ENCODE measurements at places on chromosomes 5 and 9.

DNA sequence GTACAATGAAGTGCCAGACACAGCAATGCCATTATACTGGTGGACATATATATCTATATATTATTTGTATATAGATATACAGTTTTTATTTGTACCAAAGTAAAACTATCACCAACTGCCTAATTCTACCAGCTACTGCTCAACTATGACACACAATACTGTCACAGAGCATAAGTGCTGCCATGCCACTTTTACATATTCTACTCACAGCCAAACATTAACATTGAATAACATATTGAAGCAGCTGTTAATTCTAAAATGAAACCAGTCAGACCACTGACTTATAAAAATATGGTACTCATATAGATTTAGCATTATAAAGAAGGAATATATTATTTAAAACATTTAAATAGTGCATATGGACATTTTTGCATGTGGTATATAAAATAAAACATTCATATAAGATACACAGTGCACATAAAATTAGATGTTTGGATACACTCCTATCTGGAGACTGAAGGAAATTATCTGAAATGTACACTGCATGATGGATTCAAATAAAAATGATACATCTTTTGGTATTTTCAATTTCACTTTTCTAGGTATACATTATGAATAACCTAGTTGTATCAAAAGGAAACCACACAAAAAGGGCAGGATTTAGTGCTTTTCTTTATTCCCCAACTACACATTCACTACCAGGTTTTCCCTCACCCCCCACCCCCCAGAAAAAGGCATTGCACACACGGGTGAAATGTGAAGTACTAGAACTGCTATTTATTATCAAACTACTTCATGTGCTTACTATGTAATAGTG lies 48.9 kb downstream of the PKD2L2 start:
- no peak for DNase-seq

DNA sequence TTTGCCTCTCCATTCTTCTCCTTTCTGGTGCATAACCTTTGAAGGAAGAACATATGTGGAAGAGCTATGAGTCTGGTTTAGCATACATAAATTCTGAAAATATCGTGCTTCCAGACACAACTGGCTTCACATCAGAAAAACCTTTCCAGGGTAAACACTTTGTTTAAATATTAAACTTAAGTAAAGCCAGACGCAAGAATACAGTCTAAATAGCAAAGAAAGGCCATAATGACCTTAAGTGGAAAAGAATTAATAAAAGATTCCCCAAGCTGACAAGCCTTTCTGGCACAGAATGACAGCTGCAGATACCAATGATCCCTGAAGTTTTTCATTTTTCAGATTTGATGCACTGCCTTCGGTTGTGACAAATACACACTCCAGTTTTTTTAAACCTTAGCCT lies 13.5 kb upstream of the TSSK1B start:
- DNase-seq, result no peak

GRCh38 chr9:137575716-137576411 lies 2.9 kb downstream of the DPH7 start:
- no peak for DNase-seq

DNA sequence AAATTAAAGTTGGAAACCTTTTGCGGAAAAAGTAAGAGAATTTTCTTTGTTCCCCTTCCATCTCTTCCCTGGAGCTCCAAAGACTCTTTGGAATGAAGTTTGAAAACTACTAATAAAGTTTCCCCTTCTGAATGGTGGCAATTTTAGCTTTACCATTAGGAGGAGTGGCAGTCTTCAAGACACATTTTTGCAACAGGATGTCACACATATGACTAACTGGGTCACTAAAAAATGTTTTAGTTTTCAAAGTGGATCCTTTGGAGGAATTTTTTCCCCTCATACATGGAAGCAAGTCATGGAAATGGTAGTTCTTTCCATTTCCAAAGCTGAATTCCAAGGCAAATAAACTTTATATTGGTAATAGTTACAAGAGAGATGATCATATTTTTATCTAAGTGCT lies 15.6 kb downstream of the FBXO4 start:
- no peak for DNase-seq

DNA sequence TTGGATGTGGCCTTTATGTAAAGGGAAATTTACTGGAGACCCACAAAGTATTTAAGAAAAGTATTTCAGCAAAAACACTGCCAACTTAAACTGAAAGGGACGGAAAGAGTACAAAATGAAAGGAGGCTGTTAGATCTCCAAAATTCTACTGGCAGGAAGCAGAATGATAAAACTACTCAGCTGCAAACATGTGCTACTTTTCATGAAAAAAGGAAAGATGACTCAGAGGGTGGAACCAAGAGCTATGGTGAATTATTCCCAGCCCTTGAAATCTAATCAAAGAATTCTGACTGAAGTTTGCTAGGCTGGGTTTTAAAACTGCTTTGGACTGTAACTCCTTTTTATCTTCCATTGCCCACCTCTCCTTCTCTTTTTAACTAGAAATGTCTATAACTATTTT lies 58.6 kb upstream of the ZBED3 start:
- DNase-seq, result no peak

GRCh38 chr9:97889941-97890887 lies 32.1 kb downstream of the TRMO start:
- peak; percentile 59 for DNase-seq

- DNase-seq, result no peak
Observed at GRCh38 chr9:130382096-130382495, 62.7 kb upstream of the ASS1 start.

- DNase-seq, result no peak
Observed at GRCh38 chr5:153572411-153573145, 82.1 kb downstream of the GRIA1 start.

- DNase-seq, result no peak
Observed at GRCh38 chr5:115022303-115022702, 147.4 kb downstream of the TRIM36 start.

GRCh38 chr9:92756792-92757191 lies 7.8 kb downstream of the BICD2 start:
- no peak for DNase-seq

GRCh38 chr9:127446713-127447415 lies 4.3 kb downstream of the RPL12 start:
- DNase-seq, result no peak

GRCh38 chr9:130639866-130640555 lies 24.4 kb upstream of the PRDM12 start:
- DNase-seq, result no peak

- no peak for DNase-seq
Observed at GRCh38 chr9:69822116-69822750, 1.6 kb downstream of the CFAP95 start.

GRCh38 chr9:2593744-2594143 lies 27.8 kb upstream of the VLDLR start:
- no peak for DNase-seq

- no peak for DNase-seq
Observed at GRCh38 chr5:13403351-13403750, 541.1 kb downstream of the DNAH5 start.

- DNase-seq, result no peak
Observed at GRCh38 chr9:20043461-20043860, 254.6 kb upstream of the SLC24A2 start.

DNA sequence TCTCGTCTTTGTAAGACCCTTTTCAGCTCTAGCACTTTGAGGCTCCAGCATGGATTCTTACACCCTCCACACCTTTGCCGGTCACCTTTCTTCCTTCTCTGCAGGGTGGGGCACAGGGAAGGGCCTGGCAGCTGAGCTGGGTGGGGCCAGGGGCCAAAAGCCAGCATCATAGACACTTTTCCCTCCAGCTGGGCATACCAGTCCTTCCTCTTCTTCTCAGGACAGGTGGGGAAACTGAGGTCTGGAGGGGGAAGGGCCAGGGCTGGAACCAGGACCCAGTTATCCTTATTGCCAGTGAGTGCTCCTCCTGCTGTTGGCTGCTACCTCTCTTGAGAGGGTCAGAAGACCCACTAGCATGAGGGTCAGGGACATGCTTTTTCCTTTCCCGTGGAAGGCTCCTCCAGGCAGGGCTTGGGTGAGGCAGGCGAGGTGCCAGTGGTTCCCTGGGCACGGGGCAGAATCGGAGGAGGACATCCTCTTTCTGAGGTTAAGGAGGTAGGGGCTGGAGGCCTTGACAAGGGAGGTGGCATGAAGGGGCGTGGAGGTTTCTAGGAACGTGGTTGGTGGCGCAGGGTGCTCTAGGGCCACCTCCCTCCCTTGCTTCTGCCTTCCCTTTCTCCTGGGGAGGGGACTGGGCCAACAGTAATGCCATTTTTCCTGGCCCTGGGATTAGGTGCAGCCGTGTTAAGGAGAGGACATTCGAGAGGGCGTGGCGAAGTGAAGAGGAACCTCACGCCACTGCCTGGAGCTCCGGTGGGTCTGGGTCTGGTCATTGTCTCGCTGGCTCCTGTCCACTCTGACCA lies at the start of gene NDST1:
TSS of gene NDST1 (plus strand) at position 658 of the 803 bp plus-strand sequence. CDS start 13,124 bp downstream, outside the sequence.
- DNase-seq, result no peak

DNA sequence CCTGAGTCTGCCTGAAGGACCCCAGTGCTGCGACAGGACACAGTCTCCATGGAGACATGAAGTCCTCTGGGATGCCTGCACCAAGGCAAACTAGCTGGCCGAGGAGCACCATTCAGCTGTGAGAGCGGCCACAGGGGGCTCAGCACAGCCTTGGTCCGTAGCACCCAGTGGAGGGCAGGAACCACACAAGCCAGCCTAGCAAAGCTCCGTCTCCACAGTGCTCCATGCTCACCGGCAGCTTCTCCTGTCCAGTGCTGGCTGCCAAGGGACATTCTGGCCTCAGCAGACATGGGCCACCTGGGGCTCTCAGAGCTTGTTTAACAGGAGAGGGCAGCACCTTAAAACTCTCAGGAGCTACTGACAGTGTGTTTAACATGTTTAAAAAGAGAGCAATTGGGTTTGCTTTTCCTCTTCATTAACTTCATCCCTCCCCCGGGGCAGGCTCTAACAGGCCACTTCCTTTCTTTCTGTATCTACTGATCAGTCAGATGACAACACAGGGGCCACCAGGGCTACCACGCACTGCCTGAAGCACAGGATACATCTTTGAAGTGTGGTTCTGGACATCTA lies 57.0 kb downstream of the SECISBP2 start:
- no peak for DNase-seq

- DNase-seq, result no peak
Observed at GRCh38 chr9:137634016-137634415, 15.2 kb downstream of the EHMT1 start.
